Testis (tissue), 5 donors: ENCODE measurements at places on chromosomes 7 and 10.

DNA sequence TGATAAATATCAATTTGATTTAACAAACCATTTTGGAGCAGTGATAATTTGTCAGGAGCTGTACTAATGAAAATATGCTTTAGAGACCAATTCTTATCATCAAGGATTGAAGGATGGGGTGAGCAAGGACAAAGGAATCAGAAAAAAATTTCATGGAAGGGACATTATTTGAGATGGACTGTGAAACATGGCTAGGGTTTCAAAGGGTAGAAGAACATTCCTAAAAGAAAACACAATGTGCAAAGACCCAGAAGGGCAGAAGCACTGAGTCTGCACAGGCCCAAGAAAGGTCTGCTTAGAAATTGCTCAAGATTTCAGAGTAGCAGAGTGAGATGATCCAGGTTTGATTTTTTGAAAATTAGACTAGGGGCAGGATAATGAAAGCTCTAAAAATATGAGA lies 174.5 kb downstream of the LRRN3 start:
- DNase-seq: no peak

GRCh38 chr7:28354601-28355402 lies 57.5 kb upstream of the CREB5 start:
- DNase-seq: no peak

DNA sequence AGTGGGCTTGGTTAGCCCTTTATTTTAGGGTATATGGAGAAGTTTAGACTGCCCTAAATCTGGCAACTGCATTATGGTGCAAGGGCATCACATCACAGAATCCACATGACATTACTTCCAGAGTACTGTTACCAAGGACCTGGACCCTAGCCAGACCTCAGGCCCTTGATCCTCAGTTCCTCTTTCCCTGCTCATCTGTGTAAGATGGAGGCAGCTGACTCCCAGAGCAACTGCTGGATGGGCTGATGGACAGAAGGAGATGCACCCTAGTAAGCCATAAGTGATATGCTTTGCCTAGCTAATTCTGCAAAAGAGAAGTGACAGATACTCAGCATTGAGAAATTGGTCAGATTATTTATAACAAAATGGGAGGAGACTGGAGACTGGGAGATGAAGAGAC lies 131.7 kb downstream of the DYNC1I1 start:
- DNase-seq: peak; percentile 20

- no peak for DNase-seq
Measured at GRCh38 chr10:80611481-80612185, 73.9 kb downstream of the SH2D4B start.

- DNase-seq: no peak
Measured at GRCh38 chr7:123797673-123798531, 47.1 kb upstream of the HYAL4 start.

- no peak for DNase-seq
Measured at GRCh38 chr7:98823226-98823625, 46.6 kb downstream of the TMEM130 start.

DNA sequence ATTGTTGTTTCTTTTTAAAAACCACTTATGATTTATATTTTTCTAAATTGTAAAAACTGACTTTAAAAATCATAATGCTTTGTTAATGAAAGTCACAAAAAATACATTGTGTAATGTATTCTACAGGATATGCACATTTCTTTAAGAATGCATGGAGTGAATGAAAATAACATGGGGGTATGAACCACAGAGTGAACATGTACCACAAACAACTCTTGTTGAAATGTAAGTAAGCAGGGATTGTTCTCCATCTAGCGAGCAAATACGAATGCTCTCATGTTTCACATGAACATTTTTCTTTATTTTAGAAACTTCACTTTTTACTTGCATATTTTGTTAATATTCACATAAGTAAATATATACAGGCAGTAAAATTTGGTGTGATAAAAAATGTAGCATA lies 35.6 kb upstream of the LAMB4 start:
- no peak for DNase-seq

- no peak for DNase-seq
Measured at GRCh38 chr10:43960477-43960876, 311.8 kb upstream of the ZNF32 start.

- no peak for DNase-seq
Measured at GRCh38 chr7:130853503-130854279, 119.7 kb upstream of the KLF14 start.

DNA sequence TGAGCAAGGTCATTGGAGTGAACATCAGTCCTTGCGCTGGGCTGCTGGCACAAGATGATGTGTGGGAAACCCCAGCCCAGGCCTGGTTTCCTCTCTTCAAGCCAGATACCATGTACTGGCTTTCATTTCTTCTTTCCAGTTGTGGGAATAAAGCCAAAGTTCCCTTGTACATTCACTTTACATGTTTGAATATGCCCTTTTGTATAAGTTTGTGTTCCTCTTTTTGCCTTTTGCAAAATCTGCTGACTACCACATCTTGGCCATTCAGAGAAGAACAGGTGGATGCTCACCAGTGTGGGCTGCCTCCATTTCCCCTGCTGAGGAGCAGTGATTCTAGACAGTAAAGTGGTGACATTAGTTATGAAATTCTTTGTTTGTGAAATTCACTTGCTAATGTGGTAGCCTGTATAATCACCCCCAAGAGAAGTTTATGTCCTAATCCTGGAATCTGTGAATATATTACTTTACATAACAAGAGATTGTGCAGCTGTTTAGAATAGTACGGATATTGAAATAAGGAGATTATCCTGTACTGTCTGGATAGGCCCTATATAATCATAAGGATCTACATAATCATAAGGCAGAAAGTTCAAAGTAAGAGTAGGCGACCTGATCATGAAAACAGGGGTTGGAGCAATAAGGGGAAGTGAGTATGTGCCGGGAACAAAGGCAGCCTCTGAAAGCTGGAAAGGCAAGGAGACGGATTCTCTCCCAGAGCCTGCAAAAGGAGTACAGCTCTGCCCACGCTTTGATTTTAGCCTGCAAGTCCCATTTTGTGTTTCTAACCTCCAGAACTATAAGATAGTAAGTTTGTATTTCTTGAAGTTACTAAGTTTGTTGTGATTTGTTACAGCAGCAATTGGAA lies 18.8 kb upstream of the AOAH start:
- DNase-seq: peak; percentile 53

DNA sequence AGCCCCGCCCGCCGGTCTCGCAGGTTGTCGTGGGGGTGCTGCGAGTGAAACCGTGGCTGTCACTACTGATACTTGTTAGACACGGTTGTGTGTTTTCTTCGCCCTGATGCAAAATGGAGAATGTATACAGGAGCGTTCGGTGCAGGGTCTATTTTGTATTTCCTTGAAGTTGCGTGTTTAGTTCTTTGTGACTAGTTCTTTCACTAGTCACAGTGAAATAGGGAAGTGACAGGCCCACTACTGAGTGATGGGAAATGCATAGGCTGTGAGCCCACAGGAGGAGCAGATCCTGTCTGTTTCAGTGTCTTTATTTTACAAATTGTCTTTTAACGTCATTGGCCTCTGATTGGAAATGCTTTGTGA lies 675 bp downstream of the ABRAXAS2 start:
- DNase-seq: no peak

GRCh38 chr7:66464059-66464458 lies 164.6 kb upstream of the KCTD7 start:
- DNase-seq: no peak

DNA sequence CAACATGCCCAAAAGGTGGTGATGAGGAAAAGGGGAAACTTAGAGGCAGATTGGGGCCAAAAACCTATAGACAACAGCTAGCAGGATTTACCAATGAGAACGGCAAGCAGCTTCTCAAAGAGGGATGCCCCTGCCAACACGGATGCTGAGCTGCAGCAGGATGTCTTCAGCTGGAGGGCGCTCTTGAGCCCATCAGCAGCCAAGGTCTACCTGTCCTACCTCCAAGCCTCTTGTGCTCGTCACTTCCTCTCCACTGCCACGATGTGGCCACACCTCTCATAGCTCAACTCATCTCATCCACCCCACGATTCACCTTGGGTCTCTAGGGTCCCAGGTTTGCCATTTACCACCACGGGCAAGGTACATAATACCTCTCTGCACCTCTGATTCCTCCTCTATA lies 36.5 kb downstream of the DLG5 start:
- no peak for DNase-seq
